ENCODE measurements at places on chromosomes 4 and X.
A peak's percentile ranks its signal among the peaks of the same experiment; 100 is the strongest.

DNA sequence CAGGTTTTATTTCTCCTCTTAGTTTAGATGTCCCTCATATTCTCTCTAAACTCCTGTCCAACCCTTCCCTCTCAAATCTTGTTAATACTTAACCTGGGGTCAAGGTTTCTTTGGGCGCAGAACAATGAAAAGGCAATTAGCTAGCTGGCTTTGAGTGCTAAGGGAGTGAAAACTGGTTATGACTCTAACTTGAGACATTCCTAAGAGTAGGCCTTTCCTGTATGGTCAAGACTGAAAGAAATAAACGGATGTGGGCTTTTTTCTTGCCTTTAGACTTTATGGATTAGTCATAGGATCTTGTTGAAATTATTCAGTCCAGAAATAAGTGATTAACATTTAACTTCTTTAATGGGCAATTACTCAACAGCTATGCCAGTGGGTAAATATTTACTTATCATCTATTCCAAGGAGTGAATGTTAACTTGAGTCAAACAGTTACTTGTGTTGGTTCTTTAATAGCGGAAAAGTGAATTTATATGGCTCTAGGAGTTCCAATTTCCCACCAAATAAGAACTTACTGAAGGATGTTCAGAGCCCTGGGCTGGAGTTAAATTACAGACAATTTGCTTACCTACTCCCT, 141.7 kb upstream of the SCML1 start:
- no peak for DNase-seq
- H3K27ac ChIP-seq, result no peak overlapping the region
- H3K36me3 ChIP-seq, result no peaks in the 10 kb centered on the region
- H3K4me1 ChIP-seq, result peaks cover 2% of the 10 kb centered on the region

DNA sequence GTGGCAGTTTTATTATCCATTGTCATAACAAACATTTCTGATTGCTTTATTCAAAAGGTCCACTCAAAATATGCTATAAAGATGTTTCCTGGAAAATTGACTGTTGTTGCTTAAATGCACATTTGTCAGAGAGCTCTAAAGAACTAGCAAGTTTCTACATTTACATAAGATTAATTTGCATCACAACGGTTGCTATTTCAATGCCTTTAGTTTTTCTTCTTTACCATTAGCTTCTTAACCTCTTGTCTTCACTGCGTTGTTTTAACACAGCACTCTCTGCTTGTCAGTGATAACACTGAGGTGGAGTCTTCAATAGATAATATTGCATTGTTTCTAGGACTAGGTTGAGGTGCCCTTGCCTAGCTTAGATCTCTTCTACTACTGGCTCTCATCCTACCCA, 76.7 kb upstream of the GALNT7 start:
- peaks cover 3% of the 10 kb centered on the region for H3K27me3 ChIP-seq
- H3K36me3 ChIP-seq, result peaks cover 3% of the 10 kb centered on the region
- no peak overlapping the region for H3K27ac ChIP-seq
- H3K4me1 ChIP-seq, result no peaks in the 10 kb centered on the region
- DNase-seq, result no peak
- H3K4me3 ChIP-seq, result no peak overlapping the region

- H3K4me1 ChIP-seq, result peaks cover 12% of the 10 kb centered on the region
- no peaks in the 10 kb centered on the region for H3K36me3 ChIP-seq
- DNase-seq, result no peak
- H3K27me3 ChIP-seq, result peaks cover 18% of the 10 kb centered on the region
- H3K4me3 ChIP-seq, result no peak overlapping the region
These were observed 3.5 kb downstream of the CXCL2 start for GRCh38 chr4:74095482-74095881.

DNA sequence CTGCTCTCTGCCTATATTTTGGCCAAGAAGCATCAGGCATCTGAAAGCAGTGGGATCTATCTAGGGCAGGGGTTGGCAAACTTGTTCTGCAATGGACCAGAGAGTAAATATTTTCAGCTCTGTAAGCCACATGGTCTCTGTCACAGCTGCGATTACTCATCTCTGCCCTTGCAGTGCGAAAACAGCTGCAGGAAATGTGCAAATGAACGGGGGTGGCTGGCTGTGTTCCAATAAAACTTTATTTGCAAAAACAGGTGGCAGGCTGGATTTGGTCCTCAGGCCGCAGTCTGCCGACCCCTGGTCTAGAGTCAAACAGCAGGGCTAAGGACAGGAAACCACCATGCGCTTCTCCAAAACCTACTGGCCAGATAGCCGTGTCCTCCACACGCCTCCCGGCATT, 48.6 kb downstream of the ACOX3 start:
- H3K4me1 ChIP-seq, result peaks cover 2% of the 10 kb centered on the region
- DNase-seq, result no peak
- H3K27ac ChIP-seq, result peak overlapping the region; percentile 28

DNA sequence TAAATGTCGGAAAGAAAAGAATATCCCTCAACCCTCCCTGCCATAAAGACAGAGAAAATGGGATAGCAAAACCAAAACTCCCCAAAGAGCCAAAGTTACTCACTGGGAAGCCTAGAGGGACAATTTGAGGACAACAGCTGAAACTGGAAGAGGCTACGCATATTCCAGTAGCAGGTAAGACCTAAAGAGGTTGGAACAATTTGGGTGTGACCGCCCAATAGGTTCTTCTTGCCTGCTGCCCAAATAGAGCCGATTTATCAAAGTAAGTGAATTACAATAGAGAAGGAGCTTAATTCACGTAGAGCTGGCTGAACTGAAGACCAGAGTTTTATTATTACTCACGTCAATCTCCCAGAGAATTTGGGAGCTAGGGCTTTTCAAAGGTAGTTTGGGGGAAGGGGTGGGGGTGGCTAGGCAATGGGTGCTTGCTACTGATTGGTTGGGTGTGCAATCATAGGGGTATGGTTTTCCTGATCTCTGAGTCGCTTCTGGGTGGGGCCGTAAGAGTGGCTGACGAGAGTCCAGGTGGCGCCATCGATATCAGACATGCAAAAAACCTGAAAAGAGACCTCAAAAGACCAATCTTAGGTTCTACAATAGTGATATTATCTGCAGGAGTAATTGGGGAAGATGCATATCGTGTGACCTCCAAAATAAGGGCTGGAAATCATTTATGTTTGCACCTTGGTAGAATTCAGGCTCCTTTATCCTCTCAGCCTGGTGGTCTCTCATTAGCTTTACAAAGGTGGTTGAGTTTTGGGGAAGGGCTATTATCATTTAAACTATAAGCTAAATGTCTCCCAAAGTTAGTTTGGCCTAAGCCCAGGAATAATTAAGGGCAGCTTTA, 39.0 kb upstream of the SLC7A3 start:
- H3K27me3 ChIP-seq, result no peaks in the 10 kb centered on the region
- DNase-seq, result no peak
- H3K36me3 ChIP-seq, result no peaks in the 10 kb centered on the region

Data from memory B cell (primary cell).